ENCODE measurements at places on chromosomes 11 and 22.

DNA sequence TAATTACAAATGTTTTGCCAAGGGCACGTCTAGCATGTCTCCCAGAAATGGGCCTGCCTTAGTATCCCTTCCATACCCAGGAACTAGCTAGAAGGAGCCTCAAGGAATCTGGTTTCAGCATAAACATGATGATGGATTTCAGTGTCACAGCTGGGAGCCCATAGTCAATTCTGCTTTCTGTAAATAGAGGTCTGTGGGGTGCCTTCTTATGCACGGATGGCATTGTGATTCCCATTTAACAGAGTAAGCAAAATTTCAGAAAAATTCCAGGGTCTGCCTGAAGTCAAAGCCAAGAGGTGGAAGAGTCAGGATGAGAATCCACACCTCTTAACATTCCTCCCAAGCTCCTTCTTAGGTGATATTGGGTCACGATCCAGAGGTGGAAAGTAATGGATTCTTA is 12.1 kb downstream of the DUSP18 start:
- no peak for DNase-seq

- DNase-seq, result no peak
Measured at GRCh38 chr11:24560324-24560723, 63.5 kb downstream of the LUZP2 start.

GRCh38 chr11:32344946-32345345 is 90.4 kb downstream of the WT1 start:
- DNase-seq, result no peak

DNA sequence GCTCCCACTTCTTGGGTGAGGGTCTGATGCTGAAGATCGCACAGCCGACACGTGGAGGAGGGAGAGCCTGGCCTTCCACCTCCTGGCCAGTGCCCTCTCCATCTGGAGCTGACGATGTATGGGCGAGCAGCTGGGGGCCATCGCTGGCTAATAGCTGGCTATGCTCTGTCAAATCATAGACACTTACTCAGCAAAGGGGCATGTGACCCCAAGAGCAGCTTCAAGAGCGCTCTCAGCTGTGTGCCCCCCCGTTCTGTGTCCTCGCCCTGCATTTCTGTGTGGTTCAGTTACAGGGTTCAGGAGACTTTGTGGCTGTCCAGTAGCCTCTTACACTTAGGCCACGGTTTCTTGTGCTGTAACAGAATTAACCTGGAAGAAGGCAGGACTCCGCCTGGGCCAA is 26.4 kb downstream of the FBLN1 start:
- DNase-seq, result no peak

- DNase-seq, result peak; percentile 50
Measured at GRCh38 chr11:2267851-2268728, 2.3 kb downstream of the ASCL2 start.

All from islet precursor cell (in vitro differentiated cells).